Mesothelial cell of epicardium (in vitro differentiated cells): ENCODE measurements at places on chromosomes 7 and 10. TPM values are rescaled to one million over a fixed set of nuclear protein-coding genes. Genes with fewer than 3 reads are reported as not detected.

NPSR1 gene
- total RNA-seq, result not detected in 3 replicates

WNT8B gene
- total RNA-seq, result 0.60 to 0.95 TPM (median 0.69 TPM) in 3 replicates

NKX1-2 gene
- total RNA-seq, result not detected in 3 replicates

PTPN20 gene
- total RNA-seq, result not detected in 3 replicates

HIBADH gene
- total RNA-seq, result 32.8 to 34.3 TPM (median 33.2 TPM) in 3 replicates

TMEM229A gene
- total RNA-seq, result 0.59 to 0.69 TPM (median 0.66 TPM) in 3 replicates
